ENCODE measurements at places on chromosomes 5 and 9. TPM values are rescaled to one million over a fixed set of nuclear protein-coding genes. Genes with fewer than 3 reads are reported as not detected.

GRCh38 chr9:128389395-128390149 is 18.4 kb downstream of the URM1 start:
- DNase-seq, result no peak

- DNase-seq, result no peak
These were observed 443.0 kb downstream of the ACTL7B start for GRCh38 chr9:108412755-108413154.

CDC37L1 gene
- total RNA-seq, result 20.1 TPM

GRCh38 chr9:114033397-114034103 is 44.5 kb downstream of the AMBP start:
- peak; percentile 45 for DNase-seq

SLC4A9 gene
- 0.45 TPM for total RNA-seq

DNA sequence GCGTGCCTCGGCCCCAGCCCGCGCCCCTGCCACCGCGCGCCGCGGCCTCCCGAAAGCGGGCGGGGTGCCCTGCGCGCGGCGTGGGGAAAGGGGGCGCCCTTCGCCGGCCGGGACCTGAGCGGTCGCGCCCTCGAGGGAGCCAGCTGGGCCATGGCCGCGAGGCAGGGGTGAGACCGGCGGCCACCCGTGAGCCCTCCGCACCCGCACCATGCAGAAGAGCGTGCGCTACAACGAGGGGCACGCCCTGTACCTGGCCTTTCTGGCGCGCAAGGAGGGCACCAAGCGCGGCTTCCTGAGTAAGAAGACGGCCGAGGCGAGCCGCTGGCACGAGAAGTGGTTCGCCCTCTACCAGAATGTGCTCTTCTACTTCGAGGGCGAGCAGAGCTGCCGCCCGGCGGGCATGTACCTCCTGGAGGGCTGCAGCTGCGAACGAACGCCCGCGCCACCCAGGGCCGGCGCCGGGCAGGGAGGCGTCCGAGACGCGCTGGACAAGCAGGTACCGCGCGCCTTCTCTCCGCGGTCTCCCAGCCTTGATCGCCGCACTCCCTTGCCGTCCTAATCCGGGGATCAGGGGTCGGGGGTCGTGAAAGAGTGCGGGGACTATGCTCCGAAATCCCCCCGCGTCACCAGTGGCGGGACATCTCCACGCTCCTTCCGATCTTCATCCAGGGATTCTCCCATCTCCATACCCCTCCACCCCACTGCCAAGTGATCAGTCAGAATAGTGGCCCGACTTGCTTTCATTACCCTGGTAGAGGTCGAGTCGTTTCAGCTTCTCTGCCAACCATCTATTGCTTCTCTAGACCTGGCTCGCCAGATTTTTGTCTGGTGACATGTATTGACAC is 590 bp downstream of the RASGRF2 start:
- DNase-seq, result no peak

SPINK1 gene
- not detected for total RNA-seq

DNA sequence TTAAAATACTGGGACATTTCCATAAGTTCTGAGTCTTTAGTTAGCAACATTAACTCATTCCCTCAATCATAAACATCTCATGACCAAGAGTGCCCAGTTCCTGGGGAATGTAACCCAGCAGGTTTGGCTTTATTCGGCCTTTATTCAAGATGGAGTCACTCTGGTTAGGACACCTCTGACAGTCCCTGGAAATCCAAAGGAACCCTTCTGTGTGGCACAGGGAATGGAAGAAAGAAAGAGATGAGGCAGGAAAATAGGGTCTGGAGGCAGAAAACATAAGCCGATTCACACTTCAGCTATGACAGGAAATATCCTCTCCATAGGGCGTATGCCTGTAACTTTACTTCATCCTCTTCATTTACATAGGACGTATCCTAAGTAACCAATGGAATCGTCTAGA is 53.5 kb downstream of the FXN start:
- DNase-seq, result no peak

DNA sequence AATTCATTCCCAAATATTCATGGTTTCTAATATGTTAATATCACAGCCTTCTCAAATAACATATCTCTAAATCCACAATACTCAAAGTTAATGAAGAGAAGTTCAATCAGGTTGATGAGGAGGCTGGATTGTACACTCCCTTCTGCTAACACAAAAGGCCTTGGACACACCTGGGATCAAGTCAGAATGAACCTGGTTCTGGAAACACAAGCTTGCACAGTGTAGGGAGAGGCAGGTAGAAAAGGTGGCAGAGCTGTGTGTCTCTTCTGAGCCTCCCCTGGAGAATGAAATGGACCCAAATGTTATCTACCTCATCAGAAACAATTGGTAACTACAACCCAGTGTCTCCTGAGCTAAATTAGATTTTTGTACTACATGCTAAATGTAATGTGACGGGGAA is 40.7 kb upstream of the FBP1 start:
- DNase-seq, result no peak

DNA sequence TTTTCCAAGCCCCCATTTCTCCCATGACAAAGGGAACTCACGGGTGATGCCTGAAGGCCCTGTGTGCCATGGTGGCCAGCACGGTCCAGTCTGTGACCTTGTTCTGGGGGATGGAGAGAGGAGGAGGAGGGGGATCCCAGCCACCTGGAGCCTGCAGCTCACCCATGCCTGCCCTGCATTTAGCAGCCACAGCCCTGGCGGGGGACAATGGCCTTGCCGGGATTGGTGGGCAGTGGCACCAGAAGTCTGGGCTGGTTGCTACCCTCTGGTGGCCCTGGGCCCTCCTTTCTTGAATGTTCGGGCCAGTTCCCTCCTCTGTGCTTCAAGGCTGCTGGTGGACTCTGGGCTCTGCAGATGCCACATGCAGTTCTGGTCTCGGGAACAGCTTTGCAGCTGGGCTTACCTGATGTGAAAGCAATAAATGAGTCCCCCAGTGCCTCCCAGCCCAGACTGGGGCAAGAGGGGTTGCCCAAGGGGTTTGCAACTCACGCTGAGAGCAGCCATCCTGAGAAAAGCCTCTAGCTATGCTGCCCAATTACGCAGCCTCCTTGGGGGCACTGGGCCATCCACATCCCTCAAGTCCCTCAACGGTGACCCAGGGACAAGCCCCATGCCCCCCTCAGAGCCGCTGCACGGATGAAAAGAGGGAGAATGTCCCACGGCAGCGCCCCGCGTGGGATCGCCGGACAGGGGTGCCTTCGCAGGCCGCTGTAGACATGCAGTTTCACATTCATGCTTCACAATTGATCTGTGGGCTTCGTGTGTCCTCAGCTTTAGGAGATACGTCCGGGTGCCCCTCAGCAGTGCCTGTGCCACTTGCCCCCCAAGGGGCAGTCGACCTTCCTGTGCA is 49.2 kb upstream of the FCN1 start:
- no peak for DNase-seq

BTNL8 gene
- total RNA-seq, result not detected

DNA sequence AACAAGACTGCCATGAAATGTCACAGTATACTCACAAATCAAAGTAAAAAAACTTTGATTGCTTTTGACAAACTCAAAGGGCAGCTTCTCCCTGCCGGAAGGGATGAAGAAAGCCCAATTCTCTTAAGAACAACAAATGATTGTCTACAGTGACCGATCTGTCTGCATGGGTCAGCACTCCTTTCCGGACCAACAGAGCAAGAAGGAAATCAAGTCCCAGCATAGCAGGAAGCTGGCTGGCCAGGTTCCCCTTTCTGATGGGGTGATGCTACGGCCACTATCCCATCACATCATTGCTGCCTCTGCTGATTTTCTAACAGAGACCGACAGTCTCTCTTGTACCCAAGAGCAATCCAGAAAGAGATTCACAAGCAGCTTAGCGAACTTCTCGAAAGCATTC is 692 bp downstream of the C1QTNF3 start:
- no peak for DNase-seq

GRCh38 chr5:111223101-111223786 is 940 bp upstream of the CAMK4 start:
- no peak for DNase-seq

PCDHB10 gene
- 15.6 TPM for total RNA-seq

CNTFR gene
- total RNA-seq, result 18.6 TPM

DNA sequence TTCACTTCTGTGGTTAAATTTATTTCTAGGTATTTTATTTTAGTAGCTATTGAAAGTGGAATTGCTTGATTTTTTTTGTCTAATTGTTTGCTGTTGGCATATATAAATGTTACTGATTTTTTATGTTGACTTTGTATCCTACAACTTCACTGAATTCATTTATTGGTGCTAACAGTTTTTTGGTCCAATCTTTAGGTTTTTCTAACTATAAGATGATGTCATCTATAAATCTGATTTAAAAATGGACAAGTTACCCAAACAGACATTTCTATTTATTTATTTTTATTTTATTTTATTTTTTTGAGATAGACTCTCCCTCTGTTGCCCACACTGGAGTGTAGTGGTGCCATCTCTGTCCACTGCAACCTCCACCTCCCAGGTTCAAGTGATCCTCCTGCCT is 162.3 kb downstream of the COX7C start:
- DNase-seq, result no peak

DNA sequence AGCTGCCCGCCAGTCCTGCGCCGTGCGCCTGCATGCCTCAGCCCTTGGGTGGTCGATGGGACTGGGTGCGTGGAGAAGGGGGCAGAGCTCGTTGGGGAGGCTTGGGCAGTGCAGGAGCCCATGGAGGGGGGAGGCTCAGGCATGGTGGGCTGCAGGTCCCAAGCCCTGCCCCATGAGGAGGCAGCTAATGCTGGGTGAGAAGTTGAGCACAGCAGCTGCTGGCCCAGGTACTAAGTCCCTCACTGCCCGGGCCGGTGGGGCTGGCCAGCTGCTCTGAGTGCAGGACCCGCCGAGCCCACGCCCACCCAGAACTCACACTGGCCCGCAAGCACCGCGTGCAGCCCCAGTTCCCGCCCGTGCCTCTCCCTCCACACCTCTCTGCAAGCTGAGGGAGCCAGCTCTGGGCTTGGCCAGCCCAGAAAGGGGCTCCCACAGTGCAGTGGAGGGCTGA is 764.3 kb upstream of the TYRP1 start:
- no peak for DNase-seq

GRCh38 chr5:178223828-178224335 is 8.7 kb downstream of the PHYKPL start:
- DNase-seq, result no peak

DNA sequence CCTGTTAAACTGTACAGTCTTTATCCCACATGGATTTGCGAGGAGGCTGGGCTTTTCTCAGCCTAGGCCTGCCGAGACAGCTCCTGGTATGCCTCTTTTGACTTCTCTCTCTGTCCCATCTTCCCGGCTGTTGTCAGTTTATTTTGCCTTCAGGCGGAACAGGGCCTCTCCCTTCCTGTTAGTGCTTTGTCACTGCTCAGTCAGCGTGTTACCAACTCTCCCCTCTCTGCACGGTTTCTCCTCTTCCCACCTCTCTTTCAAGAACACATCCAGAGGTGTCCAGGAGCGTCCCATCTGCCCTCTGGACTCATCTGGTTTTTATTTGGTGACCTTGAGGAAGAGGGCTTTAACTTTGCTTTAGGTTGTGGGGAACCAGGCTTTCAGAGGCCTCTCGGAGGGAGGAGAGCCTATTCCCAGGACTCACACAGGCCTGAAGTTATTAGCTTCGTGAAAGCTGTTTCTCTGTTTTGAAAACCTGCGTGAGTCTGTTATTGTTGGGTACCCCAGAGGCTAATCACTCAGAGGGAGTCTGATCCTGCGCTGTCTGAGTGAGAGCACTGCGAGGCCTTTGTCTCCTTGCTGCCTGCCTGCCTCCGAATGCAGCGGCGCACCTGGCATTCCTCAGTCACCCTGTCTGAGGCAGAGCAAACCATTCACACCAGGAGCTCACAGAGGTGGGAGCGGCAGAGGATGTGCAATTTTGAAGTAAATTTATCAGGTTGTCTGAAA is 234.4 kb upstream of the MPDZ start:
- no peak for DNase-seq

KCNMB1 gene
- total RNA-seq, result 0.09 TPM

GRCh38 chr9:4680173-4680525 is 780 bp downstream of the CDC37L1 start:
- no peak for DNase-seq

- no peak for DNase-seq
These were observed 7.4 kb upstream of the HNRNPA0 start for GRCh38 chr5:137761566-137761965.

DNA sequence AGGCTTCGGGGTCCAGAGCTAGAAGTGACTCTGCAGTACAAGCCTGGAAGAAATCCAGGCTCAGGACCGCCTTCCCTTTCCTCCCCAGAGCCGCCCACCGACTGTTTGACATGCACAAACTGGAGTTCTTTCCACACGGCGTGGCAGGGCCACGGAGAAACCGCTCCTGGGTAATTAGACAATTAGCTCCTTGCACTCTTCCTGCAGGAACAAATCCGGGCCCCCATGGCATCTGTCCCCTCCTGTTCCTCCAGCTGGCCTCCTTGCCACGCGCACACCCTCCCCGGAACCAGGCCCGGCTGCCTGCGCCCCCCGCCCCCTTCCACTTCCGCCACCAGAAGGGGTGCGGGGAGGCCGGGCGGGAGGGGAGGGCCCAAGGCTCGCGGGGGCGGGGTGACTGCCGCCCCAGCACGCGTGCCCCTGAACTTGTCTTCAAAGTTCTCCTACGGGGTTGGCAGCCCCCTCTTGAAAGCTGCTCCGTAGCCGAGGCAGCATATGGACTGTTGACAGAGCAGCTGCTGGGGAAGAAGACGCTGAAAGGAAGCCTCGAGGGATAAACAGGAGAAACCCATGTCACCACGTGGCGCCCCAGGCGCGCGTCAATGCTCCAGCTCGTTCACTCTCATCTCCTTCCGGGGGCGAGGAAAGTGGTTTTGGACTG is 74.3 kb downstream of the SEC61B start:
- peak; percentile 51 for DNase-seq

GRCh38 chr9:18194316-18194715 is 279.6 kb upstream of the ADAMTSL1 start:
- DNase-seq, result no peak

DNA sequence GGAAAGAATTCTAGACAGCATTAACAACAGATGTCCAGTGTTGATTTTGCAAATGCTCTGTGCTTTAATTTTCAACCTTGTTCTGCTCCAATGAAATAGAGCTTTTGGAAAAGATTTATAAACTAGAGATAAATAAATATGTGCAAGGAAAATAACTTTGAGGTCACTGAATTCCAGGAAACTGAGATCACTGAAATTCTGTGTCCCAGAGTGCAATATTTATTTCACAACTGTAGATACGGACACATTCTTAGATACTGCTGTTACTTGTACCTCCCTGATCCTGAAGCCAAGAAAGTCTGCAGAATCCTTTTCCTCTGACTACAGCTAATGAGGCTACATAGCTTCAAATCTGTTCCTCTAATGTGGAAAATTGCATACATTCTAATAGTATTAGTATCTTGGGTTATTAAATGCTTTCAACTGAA is 222.9 kb downstream of the DOCK8 start:
- no peak for DNase-seq

LPAR1 gene
- 13.4 TPM for total RNA-seq

ZBTB43 gene
- total RNA-seq, result 15.1 TPM

GRCh38 chr9:20701060-20701459 is 17.0 kb downstream of the FOCAD start:
- peak; percentile 43 for DNase-seq

Measured in cerebellum (tissue), 4 donors.